ENCODE measurements at places on chromosomes 16 and 17.

DNA sequence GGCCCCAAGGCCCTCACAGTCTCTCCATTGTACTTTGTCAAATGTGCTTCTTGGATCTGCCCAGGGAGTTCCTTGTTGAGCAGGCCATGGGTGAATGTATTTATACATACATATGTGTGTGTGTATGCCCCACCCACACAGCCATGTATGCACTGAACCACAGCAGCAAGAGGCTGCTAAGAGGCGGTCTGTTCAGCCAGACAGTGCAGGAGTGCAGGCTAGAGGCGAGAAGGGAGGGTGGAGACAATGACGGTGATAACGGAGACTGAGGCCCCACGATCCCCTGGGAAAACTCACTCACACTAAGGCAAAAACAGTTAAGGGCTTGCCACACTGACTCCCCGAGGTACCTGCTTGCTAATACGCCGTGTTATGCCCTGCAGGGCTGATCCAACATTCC is 151.0 kb upstream of the CDC42EP4 start:
- DNase-seq, result no peak

DNA sequence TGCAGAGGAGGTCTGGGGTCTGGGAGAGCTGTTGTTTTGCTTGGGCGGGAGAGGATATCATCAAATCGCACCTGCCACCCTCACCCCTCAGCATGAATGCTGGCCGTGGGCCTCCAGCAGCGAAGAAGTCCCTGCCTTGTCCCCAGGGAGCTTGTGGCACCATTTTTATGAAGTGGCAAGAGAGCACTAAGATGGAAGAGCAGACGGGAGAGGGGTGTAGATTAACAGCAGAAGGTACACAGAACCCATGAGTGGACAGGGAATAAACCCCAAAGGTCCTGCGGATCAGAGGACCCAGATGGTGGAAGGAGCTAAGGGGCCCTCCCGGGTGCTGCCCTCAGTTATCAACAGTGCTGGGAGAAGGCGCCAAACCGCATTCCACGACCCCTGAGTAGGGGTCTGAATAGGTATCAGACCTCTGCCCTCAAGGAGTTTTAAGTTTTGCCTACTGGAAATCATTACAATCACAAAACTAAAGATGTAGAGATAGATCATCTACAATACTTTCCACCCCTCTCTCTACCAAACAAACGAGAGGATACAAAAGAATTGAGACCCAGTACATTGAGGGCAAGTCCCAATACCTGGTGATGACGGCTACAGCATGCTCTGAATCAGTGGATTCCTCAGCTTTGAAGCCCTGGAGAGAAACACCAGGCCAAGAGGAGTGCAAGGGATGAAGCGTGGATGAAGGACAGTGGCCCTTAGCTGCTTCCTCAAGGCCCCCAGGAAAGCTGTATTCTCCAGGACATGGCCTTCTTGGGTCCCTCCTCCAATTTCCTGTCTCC is 60.2 kb downstream of the CCDC182 start:
- DNase-seq, result no peak

DNA sequence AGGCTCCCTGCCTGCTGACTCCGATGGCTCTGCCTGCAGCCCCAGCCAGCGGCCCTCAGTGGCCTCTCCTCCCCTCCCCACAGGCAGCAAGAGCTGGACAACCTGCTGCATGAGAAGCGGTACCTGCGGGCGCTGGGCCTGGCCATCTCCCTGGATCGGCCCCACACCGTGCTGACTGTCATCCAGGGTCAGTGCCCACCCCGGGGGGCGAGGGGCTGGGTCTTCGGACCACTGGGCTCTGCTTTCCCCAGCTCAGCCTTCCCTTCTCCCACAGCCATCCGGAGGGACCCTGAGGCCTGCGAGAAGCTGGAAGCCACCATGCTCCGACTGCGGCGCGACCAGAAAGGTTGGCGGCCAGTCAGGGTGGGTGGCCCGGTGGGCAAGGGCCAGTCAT is 3.4 kb downstream of the NOXO1 start:
- DNase-seq, result no peak

DNA sequence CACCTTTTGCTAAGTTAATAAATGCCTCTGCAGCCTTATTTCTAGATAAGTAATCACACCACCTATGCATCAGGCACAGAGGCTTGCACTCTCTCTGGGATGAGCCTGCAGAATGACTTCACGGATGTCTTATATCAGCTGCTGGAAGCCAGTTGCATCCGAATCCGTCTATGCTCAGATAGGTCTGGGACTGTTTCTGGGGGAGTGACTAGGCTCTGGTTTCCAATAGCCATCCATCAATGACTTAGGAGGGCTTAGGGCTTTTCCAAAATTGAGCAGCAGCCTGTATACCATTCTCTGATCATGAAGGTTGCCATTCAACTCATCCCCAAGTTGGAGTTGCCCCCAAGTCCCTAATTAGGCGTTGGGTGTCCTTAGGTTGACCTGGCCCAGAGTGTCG is 113.3 kb upstream of the ERCC4 start:
- DNase-seq, result no peak

DNA sequence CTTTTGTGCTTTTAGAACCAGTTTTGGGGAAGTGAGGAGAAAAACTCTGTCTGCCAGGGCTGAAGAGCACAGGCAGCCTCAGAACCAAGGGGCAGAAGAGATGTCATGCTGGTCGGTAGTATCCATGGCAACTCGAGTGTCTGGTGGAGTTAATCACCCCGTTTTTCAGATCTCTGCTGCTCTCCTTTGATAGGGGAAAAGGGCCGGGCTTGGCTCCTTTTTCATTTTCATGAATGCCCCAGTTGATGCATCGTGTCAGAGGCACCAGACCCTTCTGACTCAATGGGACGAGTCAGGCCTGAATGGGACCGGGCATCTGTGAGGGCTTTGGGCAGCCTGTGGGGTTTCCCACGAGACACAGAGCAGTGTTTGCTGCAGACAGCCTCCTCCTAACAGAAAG is 304.6 kb downstream of the ABCC12 start:
- no peak for DNase-seq

GRCh38 chr17:28133562-28133970 is 91.1 kb downstream of the NLK start:
- peak; percentile 24 for DNase-seq

GRCh38 chr17:65389949-65390348 is 171.5 kb downstream of the AXIN2 start:
- peak; percentile 23 for DNase-seq

- no peak for DNase-seq
Measured at GRCh38 chr17:74892013-74892841, 1.2 kb downstream of the FADS6 start.

- no peak for DNase-seq
Measured at GRCh38 chr17:43545383-43545632, 832 bp downstream of the ETV4 start.

- DNase-seq, result no peak
Measured at GRCh38 chr17:80887639-80888175, 103.9 kb upstream of the CHMP6 start.

GRCh38 chr16:25106567-25107465 is 4.7 kb upstream of the LCMT1 start:
- DNase-seq, result no peak

DNA sequence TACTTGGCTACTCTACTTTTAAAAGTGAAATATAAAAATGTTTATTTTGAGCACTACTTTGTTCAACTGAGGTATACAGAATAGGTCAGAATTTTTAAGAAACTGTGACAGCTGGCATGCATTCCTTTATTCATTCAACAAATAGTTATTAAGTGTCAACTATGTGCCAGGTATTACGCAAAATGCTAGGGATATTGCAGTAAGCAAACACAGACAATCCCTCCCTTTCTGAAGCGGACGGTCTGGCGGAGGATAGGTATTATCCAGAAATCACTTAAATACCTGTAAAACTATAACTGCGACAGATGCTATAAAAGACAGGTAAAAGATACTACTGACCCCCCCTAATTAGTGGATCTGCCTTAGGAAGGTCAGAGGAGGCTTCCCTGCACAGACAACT is 26.1 kb downstream of the METTL16 start:
- DNase-seq, result no peak

DNA sequence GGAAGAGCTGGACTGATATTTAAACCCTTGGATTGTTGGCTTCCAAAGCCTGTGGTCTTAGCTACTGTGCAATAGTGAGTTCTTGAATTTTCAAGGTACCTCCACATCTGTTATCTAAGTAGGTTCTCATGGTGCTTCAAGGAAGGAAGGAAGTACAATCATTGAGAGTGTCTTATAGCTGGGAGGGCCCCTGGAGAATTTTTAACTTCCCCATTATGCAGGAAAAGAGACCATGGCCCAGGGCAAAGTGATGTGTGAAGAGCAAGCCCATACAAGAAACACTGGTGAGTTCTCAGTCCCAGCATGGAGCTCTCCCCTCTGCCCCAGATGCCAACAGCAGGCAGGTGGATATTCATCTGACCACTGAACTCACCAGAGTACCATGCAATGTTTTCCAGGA is 169.0 kb upstream of the IRX6 start:
- no peak for DNase-seq

GRCh38 chr16:1917056-1917664 is 1.1 kb downstream of the HS3ST6 start:
- DNase-seq, result no peak

DNA sequence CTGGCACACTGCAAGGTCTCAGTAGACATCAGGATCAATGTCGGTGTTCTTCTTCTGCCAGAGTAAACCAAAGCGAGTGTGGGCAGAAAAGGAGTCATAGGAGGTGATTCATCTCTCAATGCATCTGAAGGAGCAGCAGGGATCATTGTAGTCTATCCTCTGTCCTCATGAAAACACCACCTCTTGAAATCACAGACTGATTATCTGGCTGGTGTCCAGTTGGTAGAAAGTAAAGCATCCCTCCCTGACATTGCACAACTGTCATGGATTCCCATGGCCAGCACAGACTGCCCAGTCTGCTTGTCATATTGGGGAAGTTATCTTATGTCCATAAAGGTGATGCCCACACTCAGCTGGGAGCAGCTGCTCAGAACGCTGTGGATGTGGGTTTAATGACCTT is 74.1 kb downstream of the ABCC12 start:
- peak; percentile 82 for DNase-seq

- DNase-seq, result no peak
Measured at GRCh38 chr17:1056761-1057160, 59.8 kb downstream of the TIMM22 start.

DNA sequence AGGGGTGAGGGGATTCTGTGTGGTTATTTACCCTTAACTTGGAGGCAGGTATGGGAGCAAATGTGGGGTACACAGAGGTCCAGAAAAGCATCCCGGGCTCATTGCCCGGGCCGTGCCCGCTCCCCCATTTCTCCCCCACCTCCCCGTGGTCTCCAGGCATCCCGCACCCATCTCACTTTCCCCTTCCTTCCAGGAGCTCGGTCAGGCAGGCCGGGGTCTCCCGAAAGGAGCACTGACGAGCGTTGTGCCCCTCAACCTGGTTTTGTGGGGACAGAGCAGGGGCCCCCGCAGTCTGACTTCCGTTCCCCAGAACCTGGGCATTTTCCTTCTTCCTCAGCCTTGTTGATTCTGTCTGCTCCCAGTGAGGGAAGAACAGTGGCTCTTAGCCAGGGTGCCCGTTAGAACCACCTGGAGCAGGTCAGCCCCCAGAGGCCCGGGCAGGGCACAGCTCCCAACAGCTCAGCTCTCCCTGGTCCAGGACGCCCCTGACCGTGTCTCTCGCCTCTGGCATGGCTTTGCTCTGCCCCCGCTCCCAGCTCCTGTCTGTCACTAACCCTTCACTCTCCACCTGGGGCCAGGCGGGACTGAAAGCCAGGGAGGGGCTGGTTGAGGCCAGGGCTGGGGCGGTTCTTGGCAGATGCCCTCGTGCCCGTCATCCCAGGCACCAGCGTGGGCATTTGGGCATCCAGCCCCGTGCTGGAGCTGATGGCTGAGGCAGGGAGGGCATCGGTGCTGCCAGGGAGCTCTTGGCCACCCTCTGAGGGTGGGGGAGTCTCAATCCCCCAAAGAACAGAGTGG is 12.5 kb upstream of the NUDT16L1 start:
- no peak for DNase-seq

GRCh38 chr16:64251742-64252141 is 870.1 kb downstream of the CDH11 start:
- DNase-seq, result no peak

DNA sequence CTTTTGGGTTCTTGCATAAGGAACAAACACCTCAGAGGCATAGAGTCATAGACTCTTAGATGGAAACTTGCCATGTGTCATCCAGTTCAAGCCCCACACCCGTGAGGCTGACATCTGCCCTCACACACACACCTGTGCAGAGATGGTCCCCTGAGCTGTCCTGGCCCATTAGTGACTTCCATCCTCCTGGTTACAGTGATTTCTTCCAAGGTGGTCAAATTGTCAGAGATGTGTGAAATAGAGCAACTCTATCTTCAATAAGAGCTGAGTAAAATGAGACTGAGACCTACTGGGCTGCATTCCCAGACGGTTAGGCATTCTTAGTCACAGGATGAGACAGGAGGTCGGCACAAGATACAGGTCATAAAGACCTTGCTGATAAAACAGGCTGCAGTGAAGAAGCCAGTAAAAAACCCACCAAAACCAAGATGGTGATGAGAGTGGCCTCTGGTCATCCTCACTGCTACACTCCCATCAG is 342.2 kb upstream of the TNRC6C start:
- DNase-seq, result no peak

GRCh38 chr17:63786971-63787711 is 13.2 kb downstream of the DDX42 start:
- no peak for DNase-seq

All from AG04449 (cell line).